C1 segment of cervical spinal cord (tissue), 14 donors: ENCODE measurements at places on chromosomes 5 and 9.

- no peak for DNase-seq
Observed at GRCh38 chr9:113687680-113688371, 188.3 kb upstream of the ZNF618 start.

DNA sequence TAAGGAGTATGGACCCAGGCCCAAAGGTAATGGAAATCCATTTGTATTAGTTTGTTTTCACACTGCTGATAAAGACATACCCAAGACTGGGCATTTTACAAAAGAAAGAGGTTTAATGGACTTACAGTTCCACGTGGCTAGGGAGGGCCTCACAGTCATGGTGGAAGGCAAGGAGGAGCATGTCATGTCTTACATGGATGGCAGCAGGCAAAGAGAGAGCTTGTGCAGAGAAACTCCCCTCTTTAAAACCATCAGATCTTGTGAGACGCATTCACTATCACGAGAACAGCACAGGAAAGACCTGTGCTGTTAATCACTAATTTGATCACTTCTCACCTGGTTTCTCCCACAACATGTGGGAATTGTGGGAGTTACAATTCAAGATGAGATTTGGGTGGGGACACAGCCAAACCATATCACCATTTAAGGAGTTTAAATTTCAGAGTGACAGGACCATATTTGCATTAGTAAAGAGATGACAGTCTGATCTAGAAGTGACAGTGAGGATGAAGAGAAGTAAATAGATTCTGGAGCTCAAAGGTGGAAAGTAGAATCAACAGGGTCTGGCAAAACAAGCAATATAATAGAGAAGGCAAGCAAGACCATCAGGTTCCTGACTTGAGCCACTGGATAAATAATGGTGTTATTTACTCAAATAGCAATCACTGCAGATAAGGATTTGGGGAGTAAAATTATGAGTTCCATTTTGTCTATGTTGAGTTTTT lies 7.5 kb upstream of the FAM169A start:
- no peak for DNase-seq

- DNase-seq, result no peak
Observed at GRCh38 chr5:88613051-88613450, 269.9 kb downstream of the MEF2C start.

- no peak for DNase-seq
Observed at GRCh38 chr5:167530548-167530947, 760.9 kb upstream of the WWC1 start.

GRCh38 chr9:88659126-88659525 lies 124.1 kb downstream of the NXNL2 start:
- no peak for DNase-seq

GRCh38 chr9:12862611-12863410 lies 88.0 kb downstream of the LURAP1L start:
- DNase-seq, result no peak

- no peak for DNase-seq
Observed at GRCh38 chr5:14097998-14098471, 45.1 kb upstream of the TRIO start.

- no peak for DNase-seq
Observed at GRCh38 chr5:164302533-164303235, 797.3 kb downstream of the MAT2B start.

DNA sequence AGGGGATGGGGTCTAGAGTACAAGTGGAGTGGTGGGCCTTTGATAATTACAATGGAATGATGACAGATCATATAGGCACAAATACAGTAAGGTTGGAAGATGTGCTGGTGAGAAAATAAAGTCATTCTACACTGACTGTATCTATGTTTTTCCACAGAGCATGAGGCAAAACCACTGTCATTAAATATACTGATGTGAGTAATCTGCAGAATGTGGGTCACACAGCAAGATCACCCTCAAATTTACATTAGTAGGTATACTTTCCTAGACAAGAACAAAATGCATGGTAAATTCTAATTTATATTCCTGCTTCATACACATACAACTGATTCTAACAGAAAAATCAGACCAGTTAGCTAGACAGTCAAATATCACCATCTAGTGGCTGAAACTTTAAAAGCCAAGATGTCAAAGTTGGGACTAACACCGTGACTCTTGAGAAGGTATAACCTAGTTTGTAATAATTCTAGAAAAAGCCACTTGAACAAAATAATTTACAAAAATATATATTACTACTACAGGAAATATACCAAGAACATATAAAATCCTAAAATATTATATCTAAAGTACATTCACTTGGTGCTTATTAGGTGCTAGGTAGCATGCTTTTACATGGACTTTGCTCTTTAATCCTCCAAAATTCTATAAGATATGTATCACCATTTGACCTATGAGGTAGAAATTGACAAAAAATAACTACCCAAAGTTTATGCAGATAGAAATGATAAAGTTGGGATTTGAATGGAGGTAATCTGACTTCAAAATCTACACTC lies 19.5 kb downstream of the TTC33 start:
- DNase-seq, result no peak

- no peak for DNase-seq
Observed at GRCh38 chr9:136295542-136296433, 8.1 kb downstream of the CCDC187 start.

GRCh38 chr9:6230037-6230780 lies 14.6 kb downstream of the IL33 start:
- no peak for DNase-seq

DNA sequence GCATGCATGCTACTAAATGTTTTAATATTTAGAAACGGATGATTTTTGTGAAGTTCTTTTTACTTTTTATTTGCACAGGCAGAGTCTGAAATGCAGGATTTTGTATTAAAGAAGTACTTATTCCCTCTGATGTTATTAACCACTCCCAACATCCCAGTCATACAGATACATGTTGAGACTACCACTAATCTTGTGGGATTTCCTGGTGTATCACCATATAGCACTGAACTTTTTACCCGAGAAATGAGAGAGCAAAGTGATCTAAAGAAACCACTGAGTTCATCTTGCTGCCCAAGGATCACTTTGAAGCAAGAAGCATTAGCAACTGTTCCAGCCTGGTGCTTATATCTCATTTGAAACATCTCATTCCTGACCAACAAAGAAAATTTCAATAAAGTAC lies 443.8 kb downstream of the BNC2 start:
- DNase-seq, result no peak

DNA sequence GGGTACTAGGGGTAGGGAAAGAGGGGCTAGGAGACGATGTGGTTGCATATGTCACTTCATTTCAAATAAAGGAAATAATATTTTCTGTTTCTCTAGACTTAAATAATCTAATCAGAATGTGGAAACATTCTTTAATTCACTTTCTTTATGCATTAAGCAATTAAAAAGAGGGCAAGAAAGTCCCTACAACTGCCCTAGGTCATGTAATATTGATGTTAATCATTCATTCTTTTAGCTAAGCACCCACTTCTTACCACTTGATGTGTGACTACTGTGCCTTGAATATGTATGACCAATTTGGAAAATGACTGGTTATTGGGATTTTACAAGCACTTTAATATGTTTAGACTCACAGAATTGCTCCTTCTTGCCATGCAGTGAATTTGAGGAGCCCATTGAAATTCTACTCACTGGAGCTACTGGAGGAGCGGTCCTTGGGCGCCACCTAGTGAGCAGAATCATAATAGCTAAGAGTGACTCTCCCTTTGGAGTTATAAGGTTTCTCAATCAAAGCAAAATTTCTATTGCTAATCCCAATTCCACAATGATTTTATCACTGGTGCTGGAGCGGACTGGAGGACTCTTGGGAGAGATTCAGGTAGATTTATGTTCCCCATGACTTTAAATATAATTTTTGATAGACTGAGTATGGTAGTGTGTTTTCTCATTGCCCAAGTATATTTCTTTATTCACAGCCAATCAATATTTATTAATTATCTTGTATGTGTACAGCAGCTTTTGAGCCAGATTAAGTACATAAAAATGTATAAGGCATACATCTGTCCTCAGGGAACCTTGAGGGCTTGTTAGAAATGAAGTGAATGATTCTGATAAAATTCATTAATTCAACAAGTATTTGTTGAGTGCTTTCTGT lies 225.1 kb downstream of the ADGRV1 start:
- DNase-seq, result peak; percentile 12

DNA sequence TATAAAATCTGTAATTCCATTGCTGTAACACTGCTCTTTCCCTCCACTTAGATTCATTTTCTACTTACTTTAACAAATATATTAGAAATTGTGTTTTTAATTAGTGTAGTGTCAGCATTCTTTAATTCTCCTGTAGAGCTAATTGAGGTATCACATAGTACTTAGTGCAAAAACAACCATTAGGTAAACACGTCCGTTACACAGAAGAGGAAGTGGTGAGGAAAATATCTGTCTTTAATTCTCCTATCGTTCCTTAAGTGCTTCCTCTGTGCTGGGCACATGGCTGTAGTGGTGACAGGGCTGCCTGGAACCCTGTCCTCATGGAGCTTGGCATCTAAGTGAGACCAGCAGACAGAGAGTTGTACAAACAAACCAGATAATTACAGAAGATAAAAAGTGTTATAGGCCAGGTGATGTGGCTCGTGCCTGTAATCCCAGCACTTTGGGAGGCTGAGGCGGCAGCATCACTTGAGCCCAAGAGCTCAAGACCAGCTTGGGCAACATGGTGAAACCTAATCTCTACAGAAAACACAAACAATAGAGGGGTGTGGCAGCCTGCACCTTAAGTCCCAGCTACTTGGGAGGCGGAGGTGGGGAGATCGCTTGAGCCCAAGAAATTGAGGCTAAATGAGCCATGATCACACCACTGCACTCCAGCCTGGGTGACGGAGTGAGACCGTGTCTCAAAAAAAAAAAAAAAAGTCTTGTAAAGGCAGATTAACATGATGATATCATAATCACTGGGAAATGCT lies 36.4 kb downstream of the PARP8 start:
- no peak for DNase-seq

GRCh38 chr9:72884508-72884907 lies 68.3 kb downstream of the ALDH1A1 start:
- DNase-seq, result no peak

- DNase-seq, result no peak
Observed at GRCh38 chr5:172407822-172408221, 46.5 kb downstream of the SH3PXD2B start.

DNA sequence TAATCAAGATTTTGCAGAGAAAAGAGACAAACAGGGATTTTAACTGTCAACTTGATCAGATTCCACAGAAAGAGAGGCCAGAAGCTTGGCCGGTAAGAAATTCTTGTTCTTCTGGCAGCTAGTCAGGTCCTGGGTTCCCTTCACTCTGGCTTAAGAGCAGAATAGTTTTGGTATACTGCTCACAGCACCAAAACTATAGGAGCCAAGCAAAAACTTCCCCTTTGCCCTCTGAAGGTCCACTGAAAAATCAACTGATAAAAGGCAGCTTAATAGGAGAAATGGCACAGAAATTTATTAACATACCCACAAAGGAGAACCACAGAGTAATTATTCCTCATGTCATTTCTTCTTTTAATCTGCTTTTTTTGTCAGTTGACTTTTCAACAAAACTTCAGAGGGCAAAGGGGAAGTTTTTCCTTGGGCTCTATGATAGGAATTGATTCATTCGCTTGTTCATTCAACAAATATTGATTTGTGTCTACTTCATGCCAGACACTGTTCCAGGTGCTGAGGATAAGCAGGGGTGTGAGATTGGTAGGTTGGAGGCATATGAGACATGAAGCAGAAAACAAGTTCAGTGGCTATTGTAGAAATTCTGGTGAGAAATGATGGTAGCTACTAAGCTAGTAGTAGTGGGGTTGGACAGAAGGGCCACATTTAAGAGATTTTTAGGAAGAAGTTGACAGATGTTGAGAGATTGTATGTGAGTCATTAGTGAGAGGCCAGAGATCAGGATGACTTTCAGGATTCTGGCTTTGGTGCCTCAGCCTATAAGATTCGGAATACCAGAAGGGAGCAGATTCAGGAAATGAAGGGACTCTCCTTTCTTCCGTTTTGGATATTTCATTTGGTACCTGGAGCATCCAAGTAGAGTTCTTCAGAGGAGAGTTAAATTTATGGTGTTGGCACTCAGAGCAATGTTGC lies 20.6 kb upstream of the NNT start:
- no peak for DNase-seq

GRCh38 chr9:116987721-116988485 lies 300.8 kb downstream of the TRIM32 start:
- no peak for DNase-seq

GRCh38 chr9:24832307-24832706 lies 286.6 kb upstream of the IZUMO3 start:
- DNase-seq, result no peak

GRCh38 chr9:99785010-99785590 lies 36.6 kb upstream of the NR4A3 start:
- DNase-seq, result no peak

DNA sequence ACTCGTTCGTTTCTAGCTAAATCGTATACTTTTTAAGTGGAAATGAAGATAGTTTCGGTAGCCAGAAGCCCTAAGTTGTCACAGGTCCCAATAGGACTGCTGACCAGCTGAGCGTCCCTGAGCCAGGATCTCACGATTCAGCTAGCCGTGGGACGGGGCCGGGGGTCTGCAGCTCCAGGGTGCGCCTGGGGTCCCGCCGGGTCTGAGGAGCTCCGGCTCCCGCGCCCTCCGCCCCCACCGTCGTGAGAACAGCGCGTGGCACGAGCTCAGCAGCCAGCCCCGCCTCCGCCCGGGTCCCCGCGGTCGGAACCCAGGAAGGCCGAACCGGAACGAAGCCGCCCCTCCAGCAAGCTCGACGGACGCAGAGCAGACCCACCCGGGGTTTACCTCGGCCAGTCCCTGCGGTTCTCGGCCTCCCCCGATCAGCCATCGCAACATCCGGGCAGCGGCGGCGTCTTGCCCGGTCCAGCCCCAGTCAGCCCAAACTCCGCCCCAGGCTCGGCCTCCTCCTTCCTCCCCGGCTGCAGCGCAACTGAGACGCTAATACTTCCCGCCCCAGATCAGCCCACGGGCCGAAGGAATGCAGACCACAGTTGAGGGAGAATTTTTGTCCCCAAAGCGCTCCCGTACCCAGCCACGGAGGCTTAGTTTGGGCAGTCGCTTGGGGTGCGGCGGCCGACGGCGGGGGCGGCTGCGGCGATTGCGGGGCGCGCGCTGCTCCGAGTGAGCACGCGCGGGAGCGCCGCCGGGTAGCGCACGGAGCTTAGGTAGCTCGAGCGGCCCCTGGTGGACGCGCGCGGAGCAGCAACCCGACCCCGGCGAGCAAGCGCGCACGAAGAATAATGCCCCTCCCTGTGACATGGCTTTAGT lies at the start of gene WDR41:
WDR41 (minus strand) TSS at position 534 of the 870 bp plus-strand sequence; CDS start at position 438, 96 bp downstream.
- peak; percentile 88 for DNase-seq

- no peak for DNase-seq
Observed at GRCh38 chr5:43065387-43065947, 25.3 kb upstream of the ANXA2R start.

DNA sequence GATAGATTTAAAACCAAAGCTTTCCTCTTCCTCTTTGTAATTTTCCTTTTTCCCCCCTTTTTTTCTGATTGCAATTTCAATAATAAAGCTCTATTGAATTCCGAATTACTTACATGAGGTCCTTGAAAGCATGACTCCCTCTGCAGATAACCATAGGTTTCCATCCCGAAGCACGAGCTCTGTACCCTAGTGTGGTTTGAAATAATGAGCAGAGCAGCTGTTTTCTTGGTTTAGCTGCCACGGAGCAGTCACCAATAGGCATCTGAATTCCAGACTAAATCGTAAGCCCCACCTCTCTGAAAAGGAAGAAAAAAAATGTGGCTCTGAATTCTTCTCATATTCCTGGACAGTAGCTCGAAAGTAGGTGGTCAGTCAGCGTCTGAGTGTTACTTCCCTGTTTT lies 18.5 kb upstream of the GNE start:
- no peak for DNase-seq

GRCh38 chr5:23014266-23014665 lies 161.1 kb upstream of the CDH12 start:
- no peak for DNase-seq
